ENCODE measurements at places on chromosomes 6 and 20.

- no peak for DNase-seq
Observed at GRCh38 chr6:95352064-95352795, 225.1 kb upstream of the MANEA start.

GRCh38 chr6:44289726-44290260, 19.5 kb downstream of the TMEM151B start:
- no peak for DNase-seq

DNA sequence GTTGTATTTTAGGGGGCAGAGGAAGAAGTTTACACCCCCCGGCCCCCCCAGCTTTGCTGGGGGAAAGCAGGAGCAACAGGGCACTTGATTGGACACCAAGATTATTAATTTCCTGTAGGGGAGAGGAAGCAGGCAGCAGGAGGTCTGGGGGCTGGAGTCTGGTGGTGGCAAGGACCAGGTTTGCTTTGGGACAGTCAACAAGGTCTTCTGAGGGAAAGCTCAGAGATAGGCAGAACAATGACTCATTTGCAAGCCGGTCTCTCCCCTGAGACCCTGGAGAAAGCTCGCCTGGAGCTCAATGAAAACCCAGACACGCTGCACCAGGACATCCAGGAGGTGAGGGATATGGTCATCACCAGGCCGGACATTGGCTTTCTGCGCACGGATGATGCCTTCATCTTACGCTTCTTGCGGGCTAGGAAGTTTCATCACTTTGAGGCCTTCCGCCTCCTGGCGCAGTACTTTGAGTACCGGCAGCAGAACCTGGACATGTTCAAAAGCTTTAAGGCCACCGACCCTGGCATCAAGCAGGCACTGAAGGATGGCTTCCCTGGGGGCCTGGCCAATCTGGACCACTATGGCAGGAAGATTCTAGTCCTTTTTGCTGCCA, 1.6 kb downstream of the CLVS2 start:
- DNase-seq: no peak

- DNase-seq: no peak
Observed at GRCh38 chr20:54172856-54173652, 732 bp downstream of the CYP24A1 start.
